ENCODE measurements at places on chromosomes 3 and 15. TPM values are rescaled to one million over a fixed set of nuclear protein-coding genes. Genes with fewer than 3 reads are reported as not detected.
A peak's percentile ranks its signal among the peaks of the same experiment; 100 is the strongest.

GRCh38 chr3:29896856-29897255, 616.0 kb downstream of the RBMS3 start:
- DNase-seq, result no peak

- peak; percentile 90 for DNase-seq
Measured at GRCh38 chr3:52533623-52534280, at the start of gene NT5DC2. NT5DC2 (minus strand) TSS chr3:52533857; CDS start chr3:52533737, 120 bp downstream.

GRCh38 chr15:90306560-90306959, 41.1 kb downstream of the NGRN start:
- DNase-seq, result no peak

- no peak for DNase-seq
Measured at GRCh38 chr3:13535905-13536304, 13.0 kb upstream of the FBLN2 start.

GRCh38 chr3:37400355-37400754, 226.0 kb upstream of the LRRFIP2 start:
- DNase-seq, result no peak

DNA sequence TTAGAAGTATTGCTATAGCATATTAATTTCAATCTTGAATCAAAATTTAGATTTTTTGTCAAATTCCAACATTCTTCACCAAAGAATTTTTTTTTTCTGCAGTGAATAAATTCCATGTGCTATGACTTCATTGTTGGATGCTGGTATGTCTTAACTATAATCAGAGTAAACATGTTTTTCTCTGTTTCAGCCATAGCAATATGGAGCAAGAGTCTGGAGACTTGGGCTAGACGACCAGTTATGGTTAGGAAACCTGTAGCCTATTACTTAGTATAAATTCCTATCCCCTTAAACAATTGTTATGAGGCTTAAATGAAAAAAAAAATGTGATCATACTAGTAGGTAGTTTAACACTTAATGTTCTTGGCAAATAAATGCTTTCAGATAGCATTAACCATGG, 431.9 kb upstream of the FRG2C start:
- DNase-seq, result no peak

- DNase-seq, result no peak
Measured at GRCh38 chr15:74222240-74223119, 13.6 kb upstream of the CCDC33 start.

DNA sequence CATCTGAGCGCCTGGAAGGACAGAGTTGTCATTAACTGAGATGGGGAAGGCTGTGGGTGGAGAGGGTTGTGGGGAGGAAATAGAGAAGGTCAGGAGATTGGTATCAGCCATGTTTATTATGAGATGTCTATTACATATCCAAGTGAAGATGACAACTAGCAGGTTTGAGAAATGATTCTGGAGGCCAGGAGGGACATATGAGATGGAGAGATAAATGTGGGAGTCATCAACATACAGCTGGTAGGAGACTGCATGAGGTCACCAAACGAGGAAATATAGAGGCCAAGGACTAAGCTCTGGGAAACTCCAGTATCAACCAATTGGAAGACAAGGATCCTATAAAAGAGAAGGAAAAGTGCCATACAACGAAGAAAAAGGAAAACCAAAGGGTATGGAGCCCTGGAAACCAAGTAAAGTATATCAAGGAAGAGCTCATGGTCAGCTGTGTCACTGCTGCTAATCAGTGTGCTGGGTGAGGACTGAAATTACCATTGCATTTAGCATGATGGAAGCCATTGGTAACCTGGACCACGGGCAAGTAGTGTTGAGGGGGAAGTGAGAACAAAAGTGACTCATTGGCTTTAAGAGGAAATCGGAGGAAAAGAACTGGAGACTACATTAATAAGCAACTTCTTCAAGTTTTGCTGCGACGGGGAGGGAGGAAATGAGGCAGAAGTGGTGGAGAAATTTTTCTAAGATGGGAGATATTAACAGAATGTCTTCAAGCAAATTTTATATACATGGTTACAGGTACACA, 14.0 kb upstream of the UACA start:
- DNase-seq, result no peak

DNA sequence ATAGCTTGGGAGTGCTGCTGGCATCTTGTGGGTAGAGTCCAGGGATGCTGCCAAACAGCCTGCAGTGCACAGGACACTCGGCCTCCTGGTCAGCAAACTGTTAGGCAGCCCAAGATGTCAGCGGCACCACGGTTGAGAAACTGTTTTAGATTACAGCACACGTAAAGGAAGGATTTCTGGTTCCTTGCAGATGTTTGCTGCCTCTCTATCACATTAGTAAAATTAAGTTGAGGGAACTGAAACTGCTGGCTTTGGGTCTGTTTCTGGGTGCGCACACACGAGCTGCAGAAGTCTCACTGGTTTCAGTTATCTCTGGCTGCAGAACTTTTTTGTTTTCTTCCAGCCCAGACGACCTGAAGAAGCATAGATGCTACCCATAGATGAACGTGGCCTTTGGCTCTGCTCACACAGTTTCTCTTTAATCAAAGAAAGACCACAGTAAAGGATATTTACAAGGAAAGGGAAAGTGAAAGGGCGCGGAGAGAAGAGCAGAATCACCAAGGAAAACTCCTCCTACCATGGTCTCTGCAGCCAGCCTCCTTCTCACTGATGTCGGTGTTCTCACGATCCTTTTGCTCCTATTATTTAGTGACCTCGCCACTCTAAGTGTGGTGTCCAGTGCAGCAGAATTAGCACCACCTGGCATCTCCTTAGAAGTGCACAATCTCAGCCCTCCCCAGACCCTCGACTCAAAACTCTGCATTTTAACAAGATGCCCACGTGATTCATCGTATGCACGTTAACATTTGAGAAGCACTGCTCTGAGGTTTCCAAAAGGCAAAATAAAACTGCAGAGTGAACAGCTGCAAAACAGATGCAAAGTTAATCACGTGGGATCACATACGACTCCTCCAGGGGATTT, 50.6 kb upstream of the AKAP13 start:
- peak; percentile 47 for DNase-seq

DNA sequence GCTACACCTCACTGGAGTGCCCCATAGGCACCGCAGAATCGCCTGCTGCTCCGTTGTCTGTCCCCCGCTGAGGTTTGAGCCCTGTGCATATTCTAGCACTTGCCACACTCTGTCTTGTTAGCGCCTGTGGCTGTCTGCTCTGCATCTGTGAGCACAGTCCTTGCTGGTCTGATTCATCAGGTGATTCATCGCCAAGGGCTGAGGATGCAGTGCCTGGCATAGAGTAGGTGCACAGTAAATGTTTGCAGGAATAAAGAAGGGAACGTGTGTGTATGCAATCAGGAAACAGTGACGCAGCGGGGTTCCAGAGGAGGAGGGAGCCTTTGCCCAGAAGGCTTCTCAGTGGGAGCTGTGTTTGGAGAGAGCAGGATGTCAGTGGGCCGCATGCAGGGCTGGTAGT, 124.0 kb upstream of the PLXNA1 start:
- DNase-seq, result no peak

GRCh38 chr15:85614059-85614458, 180.7 kb downstream of the KLHL25 start:
- DNase-seq, result no peak

DNA sequence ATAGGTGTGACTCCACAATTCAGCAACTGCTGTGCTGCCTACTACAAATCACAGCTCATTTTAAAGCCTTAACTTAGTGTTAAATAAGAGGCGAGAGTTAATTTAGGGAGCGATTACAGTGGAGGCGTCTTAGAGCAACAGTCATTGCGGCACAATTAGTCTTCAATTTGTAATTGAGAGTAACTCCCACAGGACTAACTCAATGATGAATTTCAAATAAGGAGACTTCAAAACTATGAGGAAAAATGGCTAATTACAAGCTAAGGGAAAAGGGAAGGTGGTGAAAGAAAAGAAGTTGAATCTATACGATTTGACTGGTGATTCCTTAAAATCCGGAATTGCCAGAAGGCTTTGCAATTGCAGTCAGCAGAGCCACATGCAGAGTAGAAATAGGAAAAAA, 63.7 kb upstream of the FOXB1 start:
- DNase-seq, result no peak

- no peak for DNase-seq
Measured at GRCh38 chr3:29534006-29534405, 253.1 kb downstream of the RBMS3 start.

DNA sequence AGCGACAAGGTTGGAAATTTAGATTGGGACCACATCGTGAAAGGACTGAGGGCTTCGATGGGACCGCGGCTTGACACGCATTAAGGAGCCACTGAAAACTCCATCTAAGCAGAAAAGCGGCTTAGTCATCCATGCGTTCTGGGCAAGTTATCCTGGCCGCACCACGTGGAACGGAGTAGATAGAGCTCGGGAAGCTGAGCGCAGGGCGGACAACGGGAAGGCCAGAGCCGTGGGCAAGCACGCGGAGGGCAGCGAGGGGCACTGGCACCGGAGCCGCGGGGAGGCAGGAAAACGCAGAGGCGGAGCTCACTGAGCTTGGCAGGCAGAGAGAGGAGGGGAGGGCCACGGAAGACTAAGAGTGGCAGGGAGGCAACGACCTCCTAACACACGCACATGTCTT, 61.3 kb upstream of the VGLL4 start:
- no peak for DNase-seq

- DNase-seq, result no peak
Measured at GRCh38 chr3:188185717-188186251, 31.8 kb downstream of the LPP start.

DNA sequence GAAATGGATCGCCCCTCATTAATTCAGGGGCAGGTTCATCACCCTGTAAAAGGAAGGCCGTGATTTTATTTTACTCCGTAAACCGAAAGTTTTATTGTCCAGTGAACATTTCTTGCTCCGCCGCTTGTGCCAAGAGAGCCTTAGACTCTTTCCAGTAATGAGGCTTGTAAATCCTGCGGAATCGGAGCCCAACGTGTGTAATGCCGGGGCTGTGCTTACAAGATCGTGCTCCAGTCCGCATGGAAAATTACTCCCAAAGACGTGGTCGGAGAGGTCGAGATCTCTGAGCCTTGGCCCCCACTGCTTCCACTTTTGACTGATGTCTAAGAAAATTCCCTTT, 649 bp upstream of the PLOD2 start:
- peak; percentile 46 for DNase-seq

DNA sequence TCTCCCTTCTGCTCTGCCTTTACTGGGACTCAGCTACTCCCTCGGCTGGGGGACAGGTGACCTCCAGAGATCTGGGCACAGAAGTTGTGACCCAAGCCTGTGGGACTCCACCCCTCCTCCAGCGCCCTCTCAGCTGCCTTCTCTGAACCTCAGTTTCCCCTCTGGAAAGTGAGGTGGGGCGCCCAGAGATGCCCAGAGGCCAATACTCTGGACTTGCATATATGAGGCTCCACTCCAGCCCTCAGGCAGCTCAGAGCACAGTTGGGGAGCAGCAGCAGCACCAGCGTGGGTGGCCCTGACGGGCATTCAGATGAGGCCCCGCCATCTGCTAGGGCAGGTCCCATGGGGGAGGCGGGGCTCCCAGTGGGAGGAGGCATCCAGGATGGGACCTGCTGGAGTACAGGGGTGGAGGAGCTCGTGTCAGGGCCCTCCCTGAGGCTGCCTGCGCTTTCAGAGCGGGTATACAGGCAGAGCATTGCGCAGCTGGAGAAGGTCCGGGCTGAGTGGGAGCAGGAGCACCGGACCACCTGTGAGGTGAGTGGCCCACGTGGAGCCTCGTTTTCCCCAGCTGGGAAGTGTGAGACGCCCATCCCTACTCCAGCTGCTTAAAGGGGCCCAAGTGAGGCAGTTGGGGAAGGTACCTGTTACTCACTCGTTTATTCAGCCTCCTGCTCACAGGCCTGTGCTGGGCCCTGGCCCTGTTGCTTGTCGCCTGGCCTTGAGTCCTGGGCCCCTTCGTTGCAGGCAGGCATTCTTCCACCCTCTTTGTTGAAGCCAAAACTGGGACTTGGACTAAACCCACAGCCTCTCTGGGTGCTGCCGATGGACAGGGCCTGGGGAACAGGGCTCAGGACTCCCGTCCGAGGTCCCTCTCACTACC, 35.4 kb downstream of the PSTPIP1 start:
- peak; percentile 22 for DNase-seq

GRCh38 chr3:33787328-33788009, 11.0 kb upstream of the PDCD6IP start:
- peak; percentile 35 for DNase-seq

GP5 gene
- not detected for total RNA-seq

RARB gene
- total RNA-seq, result 22.8 TPM

PDCD10 gene
- 34.7 TPM for total RNA-seq

CLDN11 gene
- 4.2 TPM for total RNA-seq

SUSD5 gene
- 1.4 TPM for total RNA-seq

DUOXA2 gene
- not detected for total RNA-seq

CDCP1 gene
- total RNA-seq, result 0.30 TPM

CPNE4 gene
- total RNA-seq, result 34.5 TPM

BNC1 gene
- total RNA-seq, result 1.2 TPM

GRAMD2A gene
- not detected for total RNA-seq

ZBBX gene
- not detected for total RNA-seq

LRRC34 gene
- 1.6 TPM for total RNA-seq

HIGD2B gene
- not detected for total RNA-seq
